ENCODE measurements at places on chromosomes 3 and 15.

GRCh38 chr15:83837945-83838571 is 184.1 kb downstream of the ADAMTSL3 start:
- peak; percentile 67 for DNase-seq
- H3K4me1 ChIP-seq: no peaks in the 10 kb centered on the region
- H3K4me3 ChIP-seq: no peak overlapping the region
- H3K36me3 ChIP-seq: no peaks in the 10 kb centered on the region

DNA sequence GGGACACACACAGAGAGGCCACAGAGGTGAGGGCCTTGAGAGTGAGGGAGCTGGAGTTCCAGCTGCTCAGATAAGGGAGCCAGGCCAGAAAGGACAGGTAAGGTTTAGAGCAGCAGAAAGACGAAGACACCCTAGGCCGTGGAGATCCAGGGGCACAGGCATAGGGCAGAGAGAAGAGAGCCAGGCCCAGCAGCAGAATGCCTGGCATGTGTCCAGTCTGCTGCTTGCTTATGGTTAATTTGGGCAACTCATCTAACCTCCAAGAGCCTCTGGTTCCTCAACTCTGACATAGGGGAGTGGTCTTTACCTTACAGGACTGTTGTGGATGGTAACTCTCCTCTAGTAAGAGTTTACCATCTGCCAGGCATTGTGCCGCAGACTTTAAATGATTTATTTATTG is 35.9 kb downstream of the STARD5 start:
- no peak for DNase-seq
- H3K4me3 ChIP-seq: no peak overlapping the region
- peaks cover 38% of the 10 kb centered on the region for H3K36me3 ChIP-seq
- H3K27me3 ChIP-seq: no peaks in the 10 kb centered on the region
- no peak overlapping the region for H3K27ac ChIP-seq

- no peak overlapping the region for H3K4me3 ChIP-seq
- no peaks in the 10 kb centered on the region for H3K4me1 ChIP-seq
- no peaks in the 10 kb centered on the region for H3K36me3 ChIP-seq
- H3K27ac ChIP-seq: no peak overlapping the region
- DNase-seq: no peak
Measured at GRCh38 chr3:169554611-169555010, 108.9 kb downstream of the MECOM start.

- H3K4me1 ChIP-seq: no peaks in the 10 kb centered on the region
- no peak overlapping the region for H3K27ac ChIP-seq
- no peak overlapping the region for H3K4me3 ChIP-seq
- DNase-seq: no peak
Measured at GRCh38 chr15:72092691-72093090, 25.3 kb downstream of the MYO9A start.

DNA sequence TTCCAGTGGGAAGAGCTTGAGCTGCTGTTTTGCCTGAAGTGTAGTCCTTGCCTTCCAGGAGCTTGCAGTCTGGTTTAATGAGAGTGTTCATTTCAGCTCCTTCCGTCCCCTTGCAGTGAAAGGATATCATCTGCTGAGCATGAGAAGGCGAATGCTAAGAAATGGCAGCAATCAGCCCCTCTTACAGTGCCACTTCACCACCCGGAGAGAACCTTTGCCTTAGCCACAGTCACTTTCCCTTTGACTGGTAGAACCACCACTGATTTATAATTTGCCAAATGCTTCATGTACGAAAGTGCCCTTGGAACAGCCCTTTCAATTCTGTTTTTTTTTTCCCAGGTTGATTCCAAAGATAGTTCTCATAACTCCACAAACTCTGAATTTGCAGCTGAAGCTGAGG is 11.5 kb downstream of the TATDN2 start:
- no peaks in the 10 kb centered on the region for H3K4me1 ChIP-seq
- DNase-seq: no peak
- no peak overlapping the region for H3K27ac ChIP-seq

- H3K36me3 ChIP-seq: no peaks in the 10 kb centered on the region
- H3K4me3 ChIP-seq: no peak overlapping the region
- H3K4me1 ChIP-seq: no peaks in the 10 kb centered on the region
- no peak overlapping the region for H3K27ac ChIP-seq
Measured at GRCh38 chr3:174957081-174957480, 97.9 kb downstream of the NAALADL2 start.

GRCh38 chr15:29568840-29569532 is 253.3 kb downstream of the TJP1 start:
- H3K4me3 ChIP-seq: no peak overlapping the region
- H3K27me3 ChIP-seq: peaks cover 53% of the 10 kb centered on the region
- DNase-seq: no peak
- no peaks in the 10 kb centered on the region for H3K36me3 ChIP-seq

DNA sequence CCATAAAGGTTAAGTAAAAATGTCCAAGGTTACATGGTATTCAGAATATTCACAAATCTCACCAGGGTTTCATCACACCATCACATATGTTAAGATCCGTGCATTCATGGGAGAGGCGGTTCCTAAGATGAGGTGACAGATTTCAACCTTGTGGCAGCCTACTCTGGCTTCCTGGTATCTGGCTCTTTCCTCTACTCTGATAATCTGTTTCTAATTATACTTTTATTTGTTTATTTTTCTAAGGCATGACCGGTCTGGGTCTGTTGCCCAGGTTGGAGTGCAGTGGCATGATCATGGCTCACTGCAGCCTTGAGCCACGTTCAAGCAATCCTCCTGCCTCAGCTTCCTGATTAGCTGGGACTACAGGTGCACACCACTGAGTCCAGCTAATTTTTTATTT is 34.4 kb downstream of the RAF1 start:
- no peaks in the 10 kb centered on the region for H3K36me3 ChIP-seq
- DNase-seq: no peak
- no peak overlapping the region for H3K27ac ChIP-seq
- H3K4me1 ChIP-seq: peaks cover 56% of the 10 kb centered on the region

DNA sequence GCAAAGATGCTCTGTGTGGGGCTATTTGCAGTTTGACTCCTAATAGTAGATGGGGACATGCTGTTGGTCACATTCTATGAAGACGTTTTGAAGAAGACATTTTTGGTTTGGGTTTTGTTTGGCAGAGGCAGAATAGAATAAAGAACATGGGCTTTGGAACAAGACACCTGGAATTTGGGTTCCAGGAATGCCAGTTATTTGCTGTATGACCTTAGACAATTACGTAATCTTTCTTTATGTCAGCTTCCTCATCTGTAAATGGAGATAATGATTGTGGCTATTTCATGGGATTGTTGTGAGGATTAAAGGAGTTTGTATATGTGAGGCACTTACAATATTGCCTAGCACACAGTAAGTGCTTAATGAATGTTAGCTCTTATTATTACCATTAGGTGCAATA is 91.6 kb downstream of the MESD start:
- H3K27ac ChIP-seq: no peak overlapping the region
- no peaks in the 10 kb centered on the region for H3K27me3 ChIP-seq
- H3K36me3 ChIP-seq: peaks cover 12% of the 10 kb centered on the region
- no peak overlapping the region for H3K4me3 ChIP-seq

DNA sequence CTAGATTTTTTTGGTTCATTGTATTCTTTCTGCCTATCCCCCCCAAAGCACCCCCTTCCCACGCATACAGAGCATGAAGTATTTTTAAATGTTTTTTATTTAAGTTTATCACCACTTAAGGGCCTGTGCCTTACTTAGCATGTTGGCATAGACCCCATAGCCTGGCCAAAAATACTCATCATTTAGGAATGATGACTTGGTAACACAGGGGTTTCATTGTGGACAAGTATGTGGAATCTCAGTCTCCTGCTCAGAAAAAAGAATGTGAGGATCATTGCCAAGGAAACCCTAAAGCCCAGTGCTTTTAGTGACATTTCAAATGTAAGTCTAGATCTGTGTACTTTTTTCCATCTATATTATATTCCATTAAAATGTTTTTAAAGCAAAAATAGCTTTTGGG is 146.3 kb downstream of the ALCAM start:
- H3K4me3 ChIP-seq: no peak overlapping the region
- no peak for DNase-seq
- H3K27me3 ChIP-seq: no peaks in the 10 kb centered on the region
- H3K27ac ChIP-seq: no peak overlapping the region
- no peaks in the 10 kb centered on the region for H3K4me1 ChIP-seq
- no peaks in the 10 kb centered on the region for H3K36me3 ChIP-seq

DNA sequence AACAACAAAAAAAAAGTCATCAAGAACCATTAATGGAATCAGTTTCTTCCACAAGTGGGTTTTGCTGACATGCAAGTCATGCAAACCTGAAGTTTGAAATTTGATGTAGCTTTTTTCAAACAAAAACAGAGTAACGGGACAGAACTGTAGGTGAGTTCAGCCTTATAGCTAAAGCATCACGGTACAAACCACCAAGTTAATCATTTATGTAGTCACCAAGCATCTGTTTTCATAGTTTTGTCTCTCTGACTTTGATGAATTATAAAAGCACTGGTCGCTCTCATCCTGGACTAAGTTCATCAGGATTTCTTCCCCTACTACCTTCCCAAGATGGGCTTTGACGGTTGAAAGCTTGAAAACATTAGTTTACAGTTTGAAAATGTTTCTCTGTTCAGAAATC is 117.0 kb upstream of the SAMMSON start:
- no peak overlapping the region for H3K4me3 ChIP-seq
- DNase-seq: no peak
- no peaks in the 10 kb centered on the region for H3K27me3 ChIP-seq
- no peak overlapping the region for H3K27ac ChIP-seq
- peaks cover 5% of the 10 kb centered on the region for H3K4me1 ChIP-seq

- H3K36me3 ChIP-seq: no peaks in the 10 kb centered on the region
- no peak overlapping the region for H3K4me3 ChIP-seq
- H3K4me1 ChIP-seq: no peaks in the 10 kb centered on the region
- no peak for DNase-seq
- H3K27me3 ChIP-seq: no peaks in the 10 kb centered on the region
- no peak overlapping the region for H3K27ac ChIP-seq
Measured at GRCh38 chr3:182440101-182440500, 353.2 kb upstream of the ATP11B start.

DNA sequence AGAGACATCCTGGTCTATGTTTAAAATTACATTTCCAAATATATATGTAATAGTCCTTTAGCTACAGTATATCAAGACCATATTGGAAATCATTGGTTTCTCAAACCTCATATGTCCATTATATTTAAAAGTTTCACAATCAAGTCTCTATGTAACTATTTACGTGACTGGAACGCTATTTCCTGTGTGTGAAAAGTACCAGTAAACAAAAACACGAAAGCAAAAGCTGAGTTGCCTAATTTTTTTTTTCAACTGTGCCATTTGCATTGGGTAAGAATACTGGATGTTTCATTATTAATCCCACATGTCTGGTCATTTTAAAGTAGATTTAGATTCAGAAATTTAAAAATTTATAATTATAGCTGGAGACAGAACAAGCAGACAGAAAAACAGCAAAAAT is 381.4 kb downstream of the TBC1D5 start:
- no peaks in the 10 kb centered on the region for H3K36me3 ChIP-seq
- no peak overlapping the region for H3K4me3 ChIP-seq
- no peak overlapping the region for H3K27ac ChIP-seq
- H3K4me1 ChIP-seq: no peaks in the 10 kb centered on the region
- H3K27me3 ChIP-seq: no peaks in the 10 kb centered on the region
- no peak for DNase-seq

Data from upper lobe of right lung (tissue), 1 donor.